ENCODE measurements at places on chromosomes 11 and 22.

DNA sequence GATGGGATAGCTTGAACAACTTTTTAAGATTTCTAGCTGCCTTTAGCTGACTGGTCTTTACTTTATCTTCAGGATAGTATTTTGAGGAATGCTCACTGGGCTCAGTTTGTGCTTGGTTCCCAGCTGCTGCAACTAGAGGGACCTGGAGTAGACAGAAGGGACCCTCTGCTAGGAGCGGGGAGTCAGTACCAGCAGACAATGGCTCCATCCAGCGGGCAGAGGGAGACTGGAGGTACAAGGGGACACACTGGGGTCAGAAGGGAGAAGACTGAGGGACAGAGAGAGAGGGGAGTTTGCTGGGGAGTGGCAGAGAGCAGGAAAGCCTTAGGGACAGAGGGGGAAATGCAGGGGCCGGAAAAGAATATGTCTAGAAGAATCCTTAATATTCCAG, 22.0 kb upstream of the ACER3 start:
- DNase-seq = no peak

DNA sequence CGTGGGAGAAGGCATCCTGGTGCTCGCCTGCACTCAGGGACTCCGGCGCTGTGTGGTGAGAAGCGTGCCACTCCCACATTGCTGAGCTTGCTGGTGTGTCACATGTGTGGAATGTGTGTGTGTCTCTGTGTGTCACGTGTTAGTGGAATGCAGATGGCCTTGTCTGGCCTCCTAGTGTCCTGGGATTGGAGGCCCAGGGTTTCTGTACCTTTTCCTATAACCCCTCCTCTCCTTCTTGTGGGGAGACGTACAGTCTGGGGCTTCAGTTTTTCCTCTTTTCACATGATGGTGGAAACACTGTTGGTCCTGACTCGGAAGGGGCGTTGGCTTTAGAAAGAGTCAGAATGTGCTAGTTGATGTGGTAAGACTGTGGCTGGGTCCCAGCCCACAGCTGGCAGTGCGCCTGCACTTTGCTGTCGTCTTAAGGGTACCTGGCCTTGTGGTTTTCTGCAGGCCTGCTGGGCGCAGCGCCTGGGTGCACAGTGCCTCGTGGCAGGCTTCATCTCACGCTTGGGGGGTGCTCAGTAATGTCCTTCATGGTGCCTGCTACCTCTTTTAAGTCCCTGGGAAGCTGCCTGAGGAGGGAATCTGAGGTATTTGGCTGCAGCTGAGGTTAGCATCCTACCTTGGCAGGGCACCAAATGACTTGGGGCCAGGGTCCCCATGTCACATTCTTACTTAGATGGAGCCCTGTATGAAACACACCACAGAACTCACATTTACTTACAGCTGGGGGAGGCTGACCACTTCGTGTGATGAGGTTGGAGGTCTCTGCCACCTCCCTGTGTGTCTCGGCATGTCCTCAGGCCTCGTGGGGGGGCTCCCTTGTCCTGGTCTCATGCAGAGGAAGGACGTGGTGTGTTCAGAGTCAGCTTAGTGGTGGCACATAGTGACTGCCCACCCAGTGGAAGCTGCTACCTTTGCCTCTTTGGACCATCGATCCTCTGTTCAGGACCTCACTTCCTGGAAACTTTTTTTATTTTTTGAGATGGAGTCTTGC, 61.9 kb downstream of the MED15 start:
- DNase-seq = no peak

- no peak for DNase-seq
Measured at GRCh38 chr22:46734830-46735453, 3.1 kb downstream of the CERK start.

- DNase-seq = no peak
Measured at GRCh38 chr11:31810779-31811647, at the start of gene PAX6. PAX6 (minus strand) TSS chr11:31811322; CDS start chr11:31806411, 4,911 bp downstream.

DNA sequence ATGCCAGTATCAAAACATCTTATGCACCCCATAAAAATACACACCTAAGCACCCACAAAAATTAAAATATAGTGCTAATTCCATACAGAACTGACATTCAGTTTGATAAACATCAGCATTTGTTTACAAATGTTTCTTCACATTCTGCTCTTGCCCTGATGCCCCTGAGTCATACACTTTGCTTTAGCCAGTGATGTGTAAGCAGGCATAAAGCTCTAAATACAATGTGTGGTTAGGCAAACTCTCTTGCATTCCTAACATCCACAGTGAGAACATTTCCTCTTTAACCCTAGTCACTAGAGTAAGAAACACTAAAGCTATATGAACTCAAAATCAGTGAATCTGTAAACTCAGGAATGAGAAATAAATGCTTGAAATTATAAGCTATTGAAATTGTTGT, 1060.7 kb downstream of the FAM181B start:
- no peak for DNase-seq

GRCh38 chr11:84645988-84646694, 981.0 kb downstream of the DLG2 start:
- no peak for DNase-seq

GRCh38 chr11:116467823-116468222, 305.0 kb downstream of the BUD13 start:
- DNase-seq = no peak

DNA sequence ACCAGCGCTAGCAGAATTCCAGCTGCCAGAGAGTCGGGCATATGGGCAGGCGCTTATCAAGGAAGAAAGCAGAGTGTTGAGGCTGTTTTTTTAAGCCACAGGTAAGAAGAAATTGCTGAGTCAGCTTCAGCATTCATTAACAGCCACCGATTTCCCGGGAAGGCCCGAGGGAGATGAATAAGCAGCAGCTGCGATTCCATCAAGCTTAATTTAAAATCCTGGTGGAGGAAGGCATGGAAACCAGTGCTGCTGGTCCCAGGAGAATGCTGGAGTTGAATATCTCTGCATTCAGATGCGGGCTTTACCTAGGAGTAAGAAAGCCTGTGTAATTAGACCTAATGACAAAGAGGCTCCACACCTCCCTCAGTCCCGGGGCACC, 168.8 kb downstream of the BRD1 start:
- no peak for DNase-seq

DNA sequence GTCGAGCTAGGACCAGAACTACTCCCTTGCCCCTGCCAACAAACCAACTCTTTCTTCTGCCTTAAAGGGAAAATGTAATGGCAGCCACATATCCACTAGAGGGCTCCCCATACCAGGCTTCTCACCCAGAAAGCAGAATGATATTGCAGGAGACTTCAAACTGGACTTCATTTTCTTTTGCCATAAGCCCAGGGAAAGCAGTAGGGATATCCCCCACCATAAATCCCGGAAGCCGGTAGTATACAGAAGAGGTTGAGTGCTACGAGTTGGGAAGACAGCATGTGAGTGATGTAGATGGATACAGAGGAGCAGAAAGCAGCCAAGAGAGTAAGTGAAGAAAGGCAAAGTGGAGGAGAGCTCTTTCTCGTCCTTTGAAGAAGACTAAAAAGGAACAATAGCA, 12.1 kb downstream of the PLAAT5 start:
- DNase-seq = peak; percentile 39

GRCh38 chr11:113016905-113017304, 55.7 kb downstream of the NCAM1 start:
- no peak for DNase-seq

DNA sequence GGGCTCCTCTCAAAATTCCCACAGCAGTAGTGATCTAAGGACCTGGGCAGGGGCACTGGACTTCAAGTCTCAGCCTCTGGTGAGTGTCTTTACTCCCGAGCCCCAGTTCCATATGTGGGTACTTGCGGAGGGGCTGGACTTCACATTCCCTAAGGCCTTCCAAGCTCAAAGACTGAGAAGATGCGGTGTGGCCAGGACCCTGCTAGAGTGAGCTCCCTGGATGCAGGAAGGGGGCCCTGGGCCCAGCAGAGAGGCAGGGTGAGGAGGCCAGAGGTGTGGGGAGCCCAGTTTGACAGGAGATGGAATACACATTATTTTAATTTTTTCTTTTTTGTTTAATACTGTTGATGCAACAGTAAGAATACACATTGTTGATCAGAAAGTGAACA, 83.7 kb downstream of the IGLL1 start:
- no peak for DNase-seq

- DNase-seq = no peak
Measured at GRCh38 chr11:29129844-29130243, 887.0 kb downstream of the KCNA4 start.

DNA sequence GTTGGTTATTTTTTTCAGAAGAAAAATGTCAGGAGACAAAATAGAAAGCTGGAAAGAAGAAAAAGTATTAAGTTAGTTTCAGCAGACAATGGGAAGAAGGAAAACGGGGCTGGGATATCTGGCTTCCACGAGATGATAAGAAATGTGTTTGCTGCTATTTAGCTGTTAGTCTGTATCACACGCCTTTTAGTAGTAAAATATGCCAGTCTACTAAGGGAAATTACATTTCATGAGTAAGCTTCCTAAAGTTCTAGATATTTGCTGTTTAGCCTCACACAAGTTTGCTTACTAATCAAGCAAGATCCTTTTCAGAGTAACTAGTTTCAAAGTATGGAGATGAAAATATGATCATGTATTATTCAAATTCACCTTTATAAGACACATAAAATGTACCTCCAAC, 1.5 kb downstream of the OR51B4 start:
- no peak for DNase-seq

- DNase-seq = no peak
Measured at GRCh38 chr22:35334004-35334403, 34.3 kb downstream of the TOM1 start.

GRCh38 chr11:58742140-58742539, 10.4 kb upstream of the GLYAT start:
- DNase-seq = no peak

GRCh38 chr22:20229916-20230775, 38.0 kb downstream of the RTN4R start:
- DNase-seq = no peak

DNA sequence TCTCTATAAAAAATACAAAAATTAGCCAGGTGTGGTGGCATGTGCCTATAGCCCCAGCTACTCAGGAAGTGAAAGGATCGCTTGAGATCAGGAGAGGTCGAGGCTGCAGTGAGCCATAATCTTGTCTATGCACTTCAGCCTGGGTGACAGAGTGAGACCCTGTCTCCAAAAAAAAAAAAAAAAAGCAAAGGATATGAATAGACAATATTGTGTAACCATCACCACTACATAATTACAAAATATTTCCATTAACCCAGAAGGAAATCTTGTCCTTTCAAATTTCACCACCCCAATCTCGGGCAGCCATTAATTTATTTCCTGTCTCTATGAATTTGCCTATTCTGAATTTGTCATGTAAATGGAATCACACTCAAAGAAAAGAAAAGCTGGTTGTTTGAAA, 21.2 kb downstream of the RSF1 start:
- no peak for DNase-seq

DNA sequence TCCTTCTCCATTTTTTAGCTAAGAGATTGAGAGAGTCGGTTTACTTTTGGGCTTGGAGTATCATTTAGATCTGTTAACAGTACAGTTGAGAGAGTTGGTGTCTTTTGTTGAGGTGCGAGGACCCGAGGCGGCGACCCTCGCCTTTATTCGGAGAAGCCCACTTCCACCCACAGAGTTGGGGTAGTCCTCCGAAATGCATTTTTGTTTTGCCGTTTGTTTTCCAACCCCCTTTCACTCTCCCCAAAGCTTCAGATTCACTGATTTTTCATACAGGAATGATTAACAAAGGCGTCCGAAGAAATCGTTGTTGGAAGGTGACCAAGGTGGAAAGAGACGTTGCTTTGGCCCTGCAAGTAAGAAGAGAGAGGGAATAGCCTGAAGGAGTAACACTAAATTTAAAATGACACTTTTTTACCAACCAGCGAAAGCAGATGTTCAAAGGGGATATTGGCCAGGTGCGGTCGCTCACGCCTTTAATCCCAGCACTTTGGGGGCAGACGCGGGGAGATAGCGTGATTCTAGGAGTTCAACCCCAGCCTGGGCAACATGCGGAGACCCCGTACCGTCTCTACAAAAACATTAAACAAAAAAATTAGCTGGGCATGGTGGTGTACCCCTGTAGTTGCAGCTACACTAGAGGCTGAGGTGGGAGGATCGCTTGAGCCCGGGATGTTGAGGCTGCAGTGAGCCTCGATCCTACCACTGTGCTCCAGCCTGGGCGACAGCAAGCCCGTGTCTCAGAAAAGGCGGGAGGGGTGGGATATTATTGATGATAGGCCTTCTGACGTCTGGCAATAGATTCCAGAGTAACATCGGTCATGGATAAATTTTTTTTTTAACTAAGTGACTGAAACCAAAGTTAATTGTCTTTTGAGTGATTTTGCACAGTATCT, 899 bp upstream of the RAB30 start:
- no peak for DNase-seq

GRCh38 chr11:88552379-88553062, 215.0 kb upstream of the CTSC start:
- DNase-seq = no peak

DNA sequence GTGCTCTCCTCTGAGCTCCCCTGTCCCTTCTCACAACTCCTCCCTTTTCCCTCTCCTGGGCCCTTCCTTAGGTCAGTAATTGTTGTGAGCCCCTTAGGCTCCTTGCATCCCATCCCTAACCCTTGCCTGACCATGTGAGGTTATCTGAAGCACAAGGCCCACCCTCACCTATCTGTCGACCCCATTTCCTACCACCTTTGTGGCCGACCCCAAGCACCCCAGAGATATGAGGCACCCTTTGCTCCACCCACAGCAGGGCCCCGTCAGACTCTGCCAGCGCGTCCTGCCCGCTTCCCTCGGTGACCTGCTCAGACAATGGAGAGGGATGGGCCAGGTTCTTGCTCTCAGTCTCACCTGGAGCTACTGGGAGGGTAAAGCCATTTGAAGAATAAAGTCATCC, 1.3 kb downstream of the GNG3 start:
- DNase-seq = no peak

DNA sequence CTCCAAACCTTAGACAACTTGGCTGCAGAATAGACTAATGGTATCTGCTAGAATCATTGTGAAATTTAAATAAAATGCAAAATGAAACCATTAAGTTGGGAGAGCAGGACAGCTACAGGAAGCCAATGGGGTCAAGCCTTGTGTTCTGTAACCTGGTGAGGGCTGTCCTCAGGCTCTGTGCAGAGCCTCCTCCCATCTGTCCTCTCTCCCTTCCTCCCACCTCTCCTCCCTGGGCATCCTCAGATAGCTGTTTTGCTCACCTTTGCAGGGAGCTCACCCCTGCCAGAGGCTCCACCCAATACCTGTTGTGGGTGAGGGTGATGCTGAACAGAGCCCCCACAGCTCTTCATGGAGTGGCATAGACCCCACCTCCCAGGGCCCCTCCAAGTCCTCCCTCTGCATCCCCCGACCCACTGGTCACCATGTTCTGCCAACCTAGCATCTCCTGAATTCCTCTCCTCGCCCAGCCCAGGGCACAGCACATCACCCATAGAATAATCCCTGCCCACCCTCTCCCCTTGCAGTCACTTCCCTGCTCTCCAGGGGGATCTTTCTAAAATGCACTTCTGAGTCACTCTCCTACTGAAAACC, 100.3 kb downstream of the PDE2A start:
- DNase-seq = no peak

GRCh38 chr22:45879552-45879949, 97.4 kb downstream of the WNT7B start:
- DNase-seq = no peak

DNA sequence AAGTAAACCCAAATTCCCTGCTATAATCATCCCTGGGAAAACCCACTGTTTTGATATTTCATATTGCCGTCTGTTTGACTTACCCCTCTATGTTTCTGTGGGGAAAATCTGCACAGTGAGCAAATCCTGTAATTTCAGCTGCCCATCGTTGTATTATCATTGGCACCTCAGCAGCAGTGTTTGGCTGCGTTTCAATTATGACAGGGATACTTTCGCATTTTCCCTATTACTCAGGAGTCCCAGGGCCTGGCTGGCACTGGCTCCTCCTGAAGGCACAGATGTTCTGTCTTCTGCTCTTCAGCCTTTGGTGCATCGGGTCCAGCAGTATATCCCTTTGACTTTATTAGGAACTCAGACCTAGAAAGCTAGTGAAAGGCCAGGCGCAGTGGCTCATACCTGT, 12.2 kb upstream of the MMP12 start:
- DNase-seq = no peak
